ENCODE measurements at places on chromosomes 2 and 18.

DNA sequence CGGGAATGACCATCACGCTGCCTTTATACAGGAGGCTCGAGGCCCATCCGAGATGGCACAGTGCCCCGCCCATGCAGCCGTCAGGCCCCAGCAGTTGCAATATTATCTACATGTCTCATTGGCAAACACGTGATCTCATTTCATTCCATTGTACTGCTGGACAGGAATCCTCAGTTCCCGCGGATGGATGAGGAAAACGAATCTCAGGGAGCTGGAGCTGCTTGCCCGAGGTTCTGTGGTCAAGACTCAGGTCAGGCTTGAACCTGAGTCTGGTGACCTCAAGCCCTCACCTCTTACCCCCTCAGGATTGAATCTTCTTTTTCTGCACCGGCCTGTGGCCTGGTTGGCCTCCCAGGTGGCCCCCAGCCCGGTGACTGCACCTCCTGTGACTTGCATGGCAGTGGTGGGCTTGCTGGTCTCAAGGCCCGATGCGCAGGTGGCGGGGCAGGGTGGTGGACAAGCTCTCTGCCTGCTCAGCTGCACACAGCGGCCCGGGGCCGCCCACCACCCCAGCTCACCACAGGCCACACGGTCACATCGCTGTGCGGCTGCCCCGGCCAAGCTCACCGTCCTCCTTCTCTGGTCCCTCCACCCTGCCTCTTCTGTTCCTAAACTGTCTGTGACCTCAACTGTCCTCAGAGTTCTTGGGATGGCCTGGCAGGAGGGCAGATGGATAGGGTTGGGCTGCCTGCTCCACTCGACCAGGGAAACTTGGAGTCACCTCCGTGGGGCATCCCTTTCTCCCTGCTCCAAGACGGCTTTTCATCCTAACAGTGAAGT, 52.0 kb upstream of the HS6ST1 start:
- DNase-seq: no peak

DNA sequence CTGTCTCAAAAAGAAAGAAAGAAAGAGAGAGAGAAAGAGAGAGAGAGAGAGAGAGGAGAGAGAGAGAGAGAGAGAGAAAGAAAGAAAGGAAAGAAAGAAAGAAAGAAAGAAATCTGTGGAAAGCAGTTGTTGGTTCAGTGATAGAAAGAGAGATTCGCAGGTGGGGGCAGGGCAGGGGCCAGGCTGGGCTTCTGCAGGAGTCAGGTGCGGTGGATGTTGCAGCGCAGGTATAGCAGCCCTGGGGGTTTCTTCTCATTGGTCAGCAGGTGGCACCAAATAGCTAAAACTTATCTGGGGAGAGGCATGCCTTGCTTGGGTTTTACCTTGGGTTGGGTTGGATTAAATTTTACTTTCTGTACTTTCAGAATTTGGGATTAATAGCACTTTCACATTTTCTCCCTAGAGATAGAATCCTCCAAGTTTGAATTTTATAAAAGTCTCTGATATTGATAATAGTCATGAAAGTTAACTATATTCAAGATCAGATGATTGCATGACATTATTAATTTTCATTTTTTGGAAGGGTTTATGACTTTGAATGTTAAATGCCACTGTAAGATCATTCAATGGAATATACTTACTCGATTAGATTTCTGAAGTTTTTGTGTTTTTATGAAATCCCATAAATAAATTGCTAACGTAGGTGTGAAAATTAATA, 66.6 kb downstream of the SPTBN1 start:
- no peak for DNase-seq

DNA sequence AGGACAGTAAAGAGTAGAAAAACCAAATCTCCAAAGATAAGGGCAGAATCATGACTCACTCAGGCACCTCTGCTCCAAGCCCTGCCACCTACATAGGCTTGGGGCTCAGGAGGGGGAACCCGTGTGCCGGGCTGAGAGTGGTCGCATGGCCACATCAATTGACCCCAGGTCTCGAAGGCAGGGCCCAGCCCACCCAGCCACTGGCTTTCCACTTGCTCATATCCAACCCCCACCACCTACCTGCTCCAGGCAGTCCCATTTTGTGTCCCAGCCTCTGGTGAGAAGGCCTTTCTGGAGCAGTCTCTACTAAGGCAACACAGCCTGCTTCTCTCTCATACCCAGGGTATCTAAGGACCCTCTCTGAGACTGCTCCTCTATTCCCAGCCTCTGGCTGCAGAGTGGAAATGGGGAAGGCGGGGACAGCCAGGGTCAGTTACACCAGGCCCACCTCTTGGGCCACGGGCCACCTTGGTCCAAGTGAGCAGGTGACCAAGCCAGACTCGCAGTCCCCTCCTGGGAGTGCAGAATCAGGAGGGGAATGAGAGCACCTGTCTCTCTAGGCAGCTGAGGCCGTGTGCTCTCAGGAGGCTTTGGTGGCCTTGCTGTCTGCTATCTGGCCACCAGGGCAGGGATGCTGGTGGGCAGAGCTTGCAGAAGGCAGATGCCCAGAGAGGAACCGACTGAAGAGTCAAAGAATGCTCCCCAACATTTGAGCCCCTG, 20.8 kb downstream of the TFCP2L1 start:
- no peak for DNase-seq

- DNase-seq: peak; percentile 100
These were observed 2.4 kb downstream of the CYP26B1 start for GRCh38 chr2:72145289-72145657.

DNA sequence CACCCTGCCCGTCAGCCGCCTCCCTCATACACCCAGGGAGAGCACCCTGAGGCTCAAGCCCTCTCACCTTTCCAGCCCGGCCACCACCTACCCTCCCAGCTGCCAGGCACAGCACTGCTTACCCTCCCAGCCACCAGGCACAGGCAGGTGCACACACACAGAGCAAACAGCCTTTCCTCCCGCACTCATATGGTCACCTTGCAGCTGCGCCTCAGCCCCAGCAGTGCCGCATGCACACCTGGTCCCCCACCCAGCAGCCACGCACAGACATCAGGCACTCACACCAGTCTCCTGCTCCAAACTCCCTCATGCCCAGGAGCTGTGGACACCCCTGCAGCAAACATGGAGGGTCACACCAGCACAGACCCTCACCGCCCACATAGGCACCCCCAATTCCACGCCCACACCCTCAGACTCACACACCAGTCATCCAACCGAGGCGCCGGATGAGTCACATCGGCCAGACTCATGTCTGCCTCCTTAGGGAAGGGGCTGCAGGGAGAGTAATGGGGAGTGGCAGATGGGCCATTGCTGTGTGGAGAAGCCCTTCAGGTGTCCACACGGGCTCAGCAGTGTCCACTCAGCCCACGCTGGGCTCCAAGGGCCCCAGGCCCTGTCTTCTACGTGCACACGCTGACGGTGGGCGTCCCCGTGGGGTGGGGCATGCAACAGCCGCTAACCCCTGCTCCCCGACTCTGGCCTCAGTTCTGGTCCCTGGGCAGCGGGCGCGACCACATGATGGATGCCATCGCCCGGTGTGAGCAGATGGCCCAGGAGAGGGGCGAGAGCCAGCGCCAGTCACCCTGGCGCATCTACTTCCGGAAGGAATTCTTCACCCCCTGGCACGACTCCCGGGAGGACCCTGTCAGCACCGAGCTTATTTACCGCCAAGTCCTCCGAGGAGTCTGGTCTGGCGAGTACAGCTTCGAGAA, 22.3 kb upstream of the GPR17 start:
- DNase-seq: no peak

DNA sequence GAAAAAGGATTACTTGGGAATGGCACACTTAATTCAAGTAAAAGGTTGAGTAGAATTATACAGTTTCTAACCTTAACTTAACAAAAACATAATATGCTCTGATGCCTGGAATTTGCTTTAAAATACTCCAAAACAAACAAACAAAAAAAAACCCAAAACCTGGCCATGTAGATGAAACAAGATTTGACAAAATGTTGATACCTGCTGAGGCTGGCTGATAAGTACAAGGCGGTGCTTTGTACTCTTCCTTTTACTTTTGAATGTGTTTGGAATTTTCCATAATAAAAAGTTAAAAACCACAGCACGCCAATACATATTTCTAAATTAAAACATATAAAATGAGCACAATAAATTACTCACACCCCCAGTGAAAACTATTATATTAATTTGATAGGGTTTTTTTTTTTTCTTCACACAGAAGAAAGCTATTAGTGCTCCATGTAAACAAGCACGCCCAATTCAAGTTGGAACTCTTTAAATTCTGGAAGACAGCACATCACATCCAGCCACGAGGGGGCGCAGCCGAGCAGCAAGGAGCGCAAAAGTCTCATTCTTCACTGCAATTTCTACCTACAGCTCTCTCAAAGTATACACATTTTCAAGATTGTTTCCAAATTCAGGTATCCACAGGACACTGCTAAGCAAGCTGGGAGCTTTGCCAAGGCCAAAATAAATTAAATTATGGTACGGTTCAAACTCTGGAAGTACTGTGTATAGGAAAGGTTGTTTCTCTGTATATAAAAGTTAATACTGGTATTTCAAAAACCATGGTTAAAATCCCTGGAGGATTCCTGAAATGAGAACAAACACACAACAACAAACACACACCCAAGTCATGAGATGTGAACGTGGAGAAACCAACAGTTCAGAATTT, 7.5 kb downstream of the SERTAD2 start:
- no peak for DNase-seq

GRCh38 chr18:77155031-77155430, 22.4 kb upstream of the MBP start:
- no peak for DNase-seq

DNA sequence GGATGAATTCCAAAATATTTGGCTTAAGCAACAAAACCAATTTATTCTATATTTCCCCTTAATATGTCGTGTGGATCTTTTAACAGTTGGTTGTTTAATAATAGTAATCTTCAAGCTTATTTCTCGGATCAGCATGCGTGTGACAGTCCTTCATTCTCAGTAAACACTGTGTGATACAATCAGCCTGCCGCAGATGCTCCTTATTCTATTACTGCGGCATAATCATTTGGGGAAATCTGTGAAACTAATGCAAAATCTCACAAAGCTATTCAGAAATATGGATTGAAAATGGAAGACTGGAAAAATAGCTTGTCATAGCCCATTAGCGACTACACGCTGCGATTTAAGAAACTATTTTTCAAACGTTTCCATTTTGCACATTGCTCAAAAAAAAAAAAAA, 36.9 kb downstream of the LINC00305 start:
- DNase-seq: no peak

DNA sequence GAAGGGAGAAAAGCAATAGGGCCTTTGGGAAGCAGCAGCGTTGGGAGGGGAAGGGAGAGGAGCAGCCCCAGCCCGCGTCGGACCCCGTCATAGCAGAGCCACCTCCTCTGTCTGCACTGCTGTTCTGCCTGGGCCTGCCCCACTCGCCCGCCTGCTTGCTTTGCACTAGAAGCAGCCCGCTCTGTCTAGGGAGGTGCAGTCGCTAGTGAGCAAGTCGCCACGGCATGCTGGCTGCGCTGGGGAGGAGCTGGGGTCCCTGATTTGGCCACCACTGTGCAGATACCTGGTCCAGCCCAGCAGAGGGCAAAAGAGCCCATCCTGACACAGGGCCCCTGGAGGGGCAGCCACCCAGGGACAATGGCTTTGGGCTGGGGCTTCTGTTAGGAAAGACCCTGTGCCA, 8.0 kb upstream of the TMEM214 start:
- DNase-seq: no peak

GRCh38 chr18:47404845-47405244, 153.4 kb upstream of the SKOR2 start:
- no peak for DNase-seq

- no peak for DNase-seq
These were observed 102.1 kb downstream of the ATAD2B start for GRCh38 chr2:23824777-23825212.

GRCh38 chr2:134943540-134943939, 24.9 kb downstream of the CCNT2 start:
- no peak for DNase-seq

DNA sequence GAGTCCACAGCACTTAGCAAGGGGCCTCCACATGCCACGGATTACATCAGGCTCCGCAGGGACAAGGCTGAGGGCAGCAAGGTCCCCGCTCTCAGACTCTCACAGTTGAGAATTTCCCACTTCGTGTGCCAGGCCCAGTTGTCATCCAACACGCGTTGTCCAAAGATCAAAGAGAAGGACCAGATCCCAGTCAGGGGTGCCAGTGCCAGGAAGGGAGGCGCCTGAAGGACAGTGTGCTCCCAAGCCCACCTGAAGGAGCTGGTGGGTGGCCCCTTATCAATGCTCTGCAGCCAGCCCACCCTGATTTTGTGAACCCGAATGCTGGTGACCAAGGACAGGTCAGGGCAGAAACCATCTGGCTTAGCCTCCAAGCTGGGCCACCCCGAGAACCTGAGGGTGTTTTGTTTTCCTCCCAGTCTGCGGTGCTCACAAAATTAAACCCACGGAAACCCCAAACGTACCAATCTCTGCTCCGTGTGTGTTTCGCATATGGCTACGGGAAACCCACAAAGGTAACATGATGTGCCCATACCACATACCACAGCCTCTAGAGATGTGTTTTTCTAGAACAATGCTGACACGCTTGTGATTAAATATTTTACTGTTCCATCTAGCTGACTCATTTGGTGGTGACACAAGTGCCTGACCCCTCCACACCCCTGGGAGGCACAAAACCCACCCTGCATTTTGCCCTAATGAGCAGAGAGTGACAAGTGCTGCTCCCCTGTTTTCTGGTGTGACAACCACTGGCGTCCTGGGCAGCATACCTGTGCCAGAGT, 24.5 kb downstream of the CRACDL start:
- no peak for DNase-seq

DNA sequence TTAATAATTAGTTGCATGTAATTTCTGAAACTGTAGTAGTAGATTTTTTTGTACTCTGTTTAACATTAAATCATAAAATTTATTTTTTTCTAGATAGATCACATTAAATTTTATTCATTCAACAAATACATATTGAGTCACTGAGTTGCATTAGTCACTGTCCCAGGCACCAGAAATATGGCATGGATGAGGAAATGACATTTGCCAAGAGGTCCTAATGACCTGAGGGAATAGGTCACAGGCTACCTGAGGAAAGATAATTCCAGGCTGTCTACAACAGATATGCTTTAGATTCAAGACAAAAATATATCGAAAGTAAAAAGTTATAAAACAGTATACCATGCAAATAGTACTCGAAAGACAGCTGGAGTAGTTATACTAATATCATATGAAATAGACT, 852.4 kb upstream of the ACVR2A start:
- no peak for DNase-seq

GRCh38 chr18:11700876-11701275, 11.8 kb downstream of the GNAL start:
- DNase-seq: no peak
